HTR-8/SVneo (cell line): ENCODE measurements at places on chromosomes 12 and 14.

- DNase-seq: no peak
Measured at GRCh38 chr14:64849940-64850339, 29.8 kb downstream of the SPTB start.

- peak; percentile 18 for DNase-seq
Measured at GRCh38 chr12:67269633-67270573, 745 bp downstream of the CAND1 start.

GRCh38 chr12:22321638-22322037 lies 12.9 kb downstream of the ST8SIA1 start:
- no peak for DNase-seq

GRCh38 chr12:51488281-51488680 lies 63.6 kb downstream of the SLC4A8 start:
- DNase-seq: no peak

DNA sequence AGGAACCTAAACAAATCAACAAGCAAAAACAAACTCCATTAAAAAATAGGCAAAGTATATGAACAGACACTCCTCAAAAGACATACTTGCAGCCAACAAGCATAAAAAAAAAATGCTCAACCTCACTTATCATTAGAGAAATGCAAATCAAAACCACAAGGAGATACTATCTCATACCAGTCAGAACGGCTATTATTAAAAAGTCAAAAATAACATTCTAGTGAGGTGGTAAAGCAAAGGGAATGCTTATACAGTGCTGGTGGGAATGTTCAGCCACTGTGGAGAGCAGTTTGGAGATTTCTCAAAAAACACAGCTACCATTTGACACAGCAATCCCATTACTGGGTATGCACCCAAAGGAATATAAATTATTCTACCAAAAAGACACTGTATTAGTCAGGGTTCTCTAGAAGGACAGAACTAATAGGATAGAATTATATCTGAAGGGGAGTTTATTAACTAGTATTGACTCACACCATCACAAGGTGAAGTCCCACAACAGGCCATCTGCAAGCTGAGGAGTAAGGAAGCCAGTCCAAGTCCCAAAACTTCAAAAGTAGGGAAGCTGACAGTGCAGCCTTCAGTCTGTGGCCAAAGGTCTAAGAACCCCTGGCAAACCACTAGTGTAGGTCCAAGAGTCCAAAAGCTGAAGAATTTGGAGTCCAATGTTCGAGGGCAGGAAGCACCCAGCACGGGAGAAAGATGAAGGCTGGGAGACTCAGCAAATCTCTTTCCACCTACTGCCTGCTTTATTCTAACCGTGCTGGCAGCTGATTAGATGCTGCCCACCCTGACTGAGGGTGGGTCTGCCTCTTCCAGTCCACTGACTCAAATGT lies 101.6 kb upstream of the KRAS start:
- DNase-seq: no peak

DNA sequence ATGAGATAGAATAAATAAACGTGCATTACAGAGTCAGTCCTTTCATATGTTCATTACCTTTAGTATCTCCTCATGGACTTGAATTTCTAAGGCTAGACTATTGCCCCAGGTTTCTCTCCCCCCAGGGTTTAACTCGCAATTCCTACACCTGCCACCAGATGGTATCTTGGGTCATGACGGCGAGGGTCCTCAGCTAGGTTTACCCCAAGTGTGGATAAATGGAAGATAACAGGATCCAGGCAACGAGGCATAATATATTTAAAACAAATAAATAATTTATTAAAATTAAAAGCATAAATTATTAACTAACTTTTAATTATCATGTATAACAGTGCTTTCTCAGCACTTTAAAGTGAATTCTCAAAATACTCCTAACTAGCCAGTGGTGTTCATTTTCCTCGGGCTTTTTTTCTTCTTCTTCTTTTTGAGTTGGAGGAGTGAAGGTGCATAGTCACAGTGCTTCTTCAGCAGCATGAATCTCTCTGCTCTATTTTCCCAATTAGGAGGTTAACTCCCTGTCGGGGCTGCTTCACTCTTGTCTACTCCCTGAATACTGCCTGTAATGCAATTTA lies 243.5 kb upstream of the CAND1 start:
- DNase-seq: peak; percentile 54

GRCh38 chr12:42810006-42810405 lies 220.5 kb upstream of the PRICKLE1 start:
- no peak for DNase-seq

DNA sequence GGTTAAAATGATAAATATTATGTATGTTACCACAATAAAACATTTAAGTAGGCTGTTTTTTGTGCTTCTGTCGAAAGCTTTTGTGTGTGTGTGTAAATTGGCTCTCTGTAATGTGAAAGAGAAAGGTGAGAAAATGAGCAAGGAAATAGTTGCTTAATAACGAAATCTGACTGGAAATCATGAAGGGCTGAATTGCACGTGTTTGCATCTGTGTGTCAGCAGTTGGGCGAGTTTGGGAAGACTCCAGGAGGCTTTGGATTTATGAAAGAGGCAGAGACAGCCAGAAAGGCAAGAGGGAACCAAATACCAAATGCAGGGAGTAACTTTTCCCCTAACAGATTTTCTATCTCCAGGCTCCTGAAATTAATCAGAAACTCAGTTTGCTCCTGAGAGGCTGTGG lies 47.2 kb upstream of the PLEKHG3 start:
- DNase-seq: no peak

DNA sequence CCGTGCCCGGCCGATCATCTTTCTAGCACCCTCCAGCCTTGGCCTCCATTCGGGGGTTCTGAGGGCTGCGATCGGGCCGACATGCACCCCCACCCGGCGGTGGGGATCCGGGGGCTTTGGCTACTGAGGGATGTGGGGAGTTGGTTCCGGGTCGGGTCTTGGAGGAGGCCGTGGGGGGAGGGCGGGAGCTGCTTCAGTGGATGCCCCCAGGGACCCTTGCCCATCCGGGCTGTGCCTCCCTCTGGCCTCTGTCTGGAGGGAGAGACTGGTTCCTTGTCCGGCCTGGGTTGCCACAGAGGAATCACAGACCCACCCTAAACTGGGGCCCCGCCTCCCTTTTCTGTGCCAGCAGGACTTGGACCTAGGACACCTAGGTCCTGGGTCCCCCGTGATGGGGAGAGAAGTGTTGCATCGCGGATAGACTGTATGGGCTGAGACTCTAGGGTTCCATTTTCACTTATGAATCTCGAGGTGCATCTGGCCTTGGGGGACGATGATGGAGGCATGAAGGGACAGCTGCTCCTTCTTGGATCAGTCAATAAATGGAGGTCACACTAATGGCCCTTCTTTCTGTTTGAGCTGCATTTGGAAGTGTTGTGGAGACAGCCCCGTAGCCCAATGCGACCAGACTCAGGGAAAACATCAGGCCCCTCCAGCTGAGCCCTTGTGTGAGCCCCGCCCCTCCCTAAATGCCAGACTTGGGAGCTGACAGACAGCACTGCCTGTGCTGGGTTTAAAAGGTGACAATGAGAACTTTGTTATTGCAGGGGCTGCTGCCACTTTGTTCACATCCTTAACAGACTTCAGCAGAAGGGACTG lies 577 bp downstream of the DTX3 start:
- DNase-seq: no peak
